ENCODE measurements at places on chromosomes 1 and 21.

DNA sequence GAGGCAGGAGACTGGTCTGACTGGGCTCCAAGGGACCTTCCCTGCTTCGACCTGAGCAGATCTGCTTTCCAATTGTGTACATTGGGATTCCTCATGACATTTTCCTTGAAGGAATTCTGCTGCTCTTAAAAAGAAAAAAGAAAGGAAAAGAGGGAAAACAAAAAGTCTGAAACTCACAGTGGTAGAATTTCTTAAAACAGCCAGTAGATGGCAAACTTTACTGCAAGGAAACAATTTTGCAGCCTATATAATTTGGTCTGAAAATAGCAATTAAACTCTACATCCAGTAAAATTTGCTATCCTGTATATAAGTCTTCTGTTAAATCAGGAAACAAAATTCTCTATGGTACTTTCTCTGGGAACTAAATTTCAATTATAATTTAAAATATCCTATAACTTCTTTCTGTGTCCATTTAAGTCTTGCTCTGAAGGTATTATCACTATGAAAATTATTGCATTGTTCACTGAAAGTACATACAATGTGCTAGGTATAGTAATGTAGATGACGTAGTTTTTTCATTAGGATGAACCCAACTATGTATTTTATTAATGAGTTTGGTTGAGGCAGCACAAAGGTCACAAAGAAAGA, 59.8 kb downstream of the CRB1 start:
- no peak for DNase-seq

DNA sequence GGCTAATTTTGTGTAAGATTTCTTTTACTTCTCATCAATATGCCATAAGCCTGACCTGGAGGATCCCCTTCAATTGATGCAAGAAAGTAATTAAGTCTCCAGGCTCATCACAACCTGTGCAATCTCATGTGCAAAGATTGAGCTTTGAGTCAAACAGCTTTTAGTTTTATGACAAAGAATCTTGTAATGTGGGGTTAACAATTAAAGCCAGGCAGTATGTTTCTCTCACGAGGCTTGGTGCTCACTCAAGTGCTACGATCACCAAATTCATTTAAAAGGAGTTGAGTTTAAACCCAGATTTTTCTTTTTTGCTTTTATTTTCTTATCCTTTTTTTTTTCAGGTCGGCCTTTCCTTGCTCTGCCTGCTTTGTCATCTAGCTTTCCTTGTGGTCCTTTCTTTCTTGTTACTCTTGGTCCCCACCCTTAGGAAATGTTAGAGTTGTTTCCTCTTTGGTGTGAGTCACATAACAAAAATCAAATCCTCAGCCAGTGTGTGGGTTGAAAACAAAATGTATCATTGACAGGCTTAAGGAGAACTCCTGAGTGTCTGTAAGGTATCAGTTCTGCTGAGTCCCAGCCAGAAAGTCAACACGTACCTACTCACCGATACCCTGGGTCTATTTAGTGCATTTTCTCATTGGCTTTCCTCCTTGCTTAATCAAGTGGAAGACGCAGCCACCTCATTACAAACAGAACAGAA, 1037.2 kb downstream of the ADGRL2 start:
- no peak for DNase-seq

GRCh38 chr1:166980383-166980782, 5.0 kb upstream of the ILDR2 start:
- DNase-seq = no peak

- DNase-seq = no peak
These were observed 6.2 kb downstream of the NPHP4 start for GRCh38 chr1:5986018-5986417.

GRCh38 chr1:162366149-162366548, 10.5 kb downstream of the SPATA46 start:
- no peak for DNase-seq

DNA sequence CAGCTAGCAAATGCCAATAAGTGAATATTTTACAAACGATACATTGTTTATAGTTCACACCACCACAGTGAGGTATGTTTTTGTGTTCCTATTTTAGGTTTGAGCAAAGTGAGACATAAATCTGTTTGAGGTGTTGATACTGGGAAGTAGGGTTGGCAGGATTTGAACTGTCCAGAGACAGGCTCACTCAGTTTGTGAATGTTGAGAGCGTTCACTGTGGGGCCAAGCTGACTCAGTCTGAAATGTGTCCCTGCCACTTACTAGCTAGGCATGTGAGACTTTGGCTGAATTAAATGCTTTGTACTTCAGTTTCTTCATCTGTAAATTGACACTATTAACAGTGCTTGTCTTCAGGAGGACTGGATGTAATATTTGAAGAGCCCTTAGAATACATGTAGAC, 35.1 kb downstream of the DIRAS3 start:
- DNase-seq = no peak
